ENCODE measurements at places on chromosomes 3 and 15.

DNA sequence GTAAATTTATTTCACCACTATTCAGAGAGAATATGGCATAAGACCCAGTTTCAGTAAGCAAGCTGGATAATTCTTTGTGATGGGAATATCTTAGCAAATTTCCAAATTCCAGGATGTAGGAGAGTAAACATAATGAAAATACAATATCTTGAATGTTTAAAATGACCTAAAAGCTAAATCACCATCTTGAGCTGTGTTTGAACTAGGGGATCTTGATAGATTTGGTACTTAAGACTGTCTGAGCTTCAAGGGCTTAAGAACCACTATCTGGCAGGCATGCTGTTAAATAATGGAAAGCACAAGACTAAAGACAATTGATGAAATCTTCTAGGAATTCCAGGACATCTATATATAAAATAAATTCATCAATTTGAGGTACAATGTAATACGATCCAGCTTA lies 217.7 kb downstream of the ATP8B4 start:
- no peak for DNase-seq

DNA sequence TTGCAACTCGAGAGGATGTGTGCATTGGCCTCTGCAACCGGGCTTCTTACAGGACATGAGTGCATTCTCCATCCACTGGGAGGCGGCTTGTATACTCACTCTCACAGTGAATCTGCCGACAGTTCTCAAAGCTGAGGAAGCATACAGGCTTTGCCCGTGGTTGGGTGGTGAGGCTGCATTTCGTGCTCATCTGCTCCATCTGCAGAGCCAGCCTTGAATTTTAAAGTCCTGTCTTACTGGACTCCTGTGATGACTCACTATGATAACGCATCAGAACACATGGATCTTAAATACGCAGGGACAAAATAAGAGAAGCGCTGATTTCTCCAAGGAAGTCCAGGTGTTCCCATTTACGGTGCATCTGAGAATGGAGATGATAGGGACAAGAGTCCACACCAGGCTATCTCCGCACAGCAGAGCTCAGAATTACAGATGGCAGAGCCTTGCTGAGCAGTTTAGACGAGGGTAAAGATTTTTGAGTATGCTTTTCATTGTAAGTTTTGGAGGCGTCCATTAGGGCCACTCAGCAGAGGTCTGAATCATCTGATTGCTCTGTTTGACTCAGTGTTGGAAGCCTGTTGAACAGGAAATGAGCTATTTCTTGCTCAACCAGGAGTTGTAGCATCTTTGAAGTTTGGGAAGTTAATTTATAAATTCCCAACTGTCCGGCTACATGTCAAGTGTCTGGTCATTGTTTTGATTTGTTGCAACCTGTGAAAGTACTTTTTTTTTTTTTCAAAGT lies 87.1 kb downstream of the GABRG3 start:
- DNase-seq, result no peak

DNA sequence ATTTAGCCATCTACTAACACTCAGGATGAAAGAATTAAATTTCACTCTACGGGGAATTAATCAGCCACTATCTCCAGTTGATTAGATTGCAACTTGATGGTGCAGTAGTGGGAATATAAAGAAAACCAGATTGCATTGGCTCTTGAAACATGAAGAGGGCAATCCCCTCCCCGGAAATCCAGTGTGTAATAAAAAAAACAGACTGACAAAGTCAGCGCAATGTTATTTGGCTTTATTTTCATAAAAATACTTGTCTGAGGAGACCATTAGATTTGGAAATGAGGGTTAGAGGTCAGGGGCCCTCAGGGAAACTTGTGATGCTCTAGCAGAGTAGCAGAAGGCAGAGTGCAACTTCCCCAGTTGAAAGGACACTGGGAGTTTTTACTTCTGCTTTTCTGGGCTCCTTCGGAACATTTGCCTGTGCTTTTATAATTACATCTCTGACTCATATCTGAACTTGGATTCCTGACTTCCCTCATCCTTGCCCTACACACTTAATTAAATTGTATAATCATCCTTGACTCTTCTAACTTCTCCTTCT lies 326.8 kb downstream of the TUSC7 start:
- DNase-seq, result no peak

DNA sequence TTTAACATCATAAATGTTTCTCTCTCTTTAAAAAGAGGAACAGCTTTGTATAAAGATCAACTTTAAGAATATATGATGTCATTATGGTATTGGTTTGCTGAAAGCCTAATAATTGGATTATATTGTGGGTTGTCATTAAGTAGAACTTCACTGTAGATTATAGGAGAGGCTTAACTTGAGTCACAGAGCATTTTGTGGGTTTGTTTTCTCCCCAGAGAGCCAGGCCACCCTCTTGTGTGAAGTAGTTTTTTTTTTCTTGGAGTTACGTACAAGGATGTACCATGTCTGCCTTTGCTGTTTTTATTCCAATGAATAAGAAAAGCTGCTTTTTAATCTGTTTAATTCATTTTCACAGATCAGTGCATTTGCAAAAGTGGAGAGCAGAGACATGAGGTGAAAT lies 354.8 kb upstream of the TBL1XR1 start:
- DNase-seq, result no peak

DNA sequence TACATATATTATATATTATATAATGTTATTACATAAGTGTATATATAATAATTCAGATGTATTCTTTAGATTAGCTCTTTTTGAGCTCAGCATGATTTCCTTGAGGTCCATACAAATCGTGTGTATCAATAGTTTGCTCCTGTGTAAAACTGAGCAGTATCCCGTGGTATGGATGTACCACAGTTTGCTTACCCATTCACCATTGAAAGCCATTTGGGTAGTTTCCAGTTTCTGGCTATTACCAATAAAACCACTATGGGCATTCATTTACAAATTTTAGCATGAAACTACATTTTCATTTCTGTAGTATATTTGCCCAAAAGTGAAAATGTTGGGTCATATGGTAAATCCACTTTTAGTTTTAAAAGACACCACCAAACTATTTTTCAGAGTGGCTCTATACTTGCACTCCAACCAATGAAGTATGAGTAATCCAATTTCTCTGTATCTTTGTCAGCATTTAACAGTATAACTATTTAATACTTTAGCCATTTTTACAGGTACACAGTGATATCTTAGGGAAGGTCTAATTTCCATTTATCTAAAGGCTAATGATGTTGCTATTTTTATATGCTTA lies 1361.4 kb upstream of the GBE1 start:
- no peak for DNase-seq

- no peak for DNase-seq
Measured at GRCh38 chr15:62415498-62415897, 250.4 kb upstream of the C2CD4B start.

All from non-pigmented ciliary epithelial cell (primary cell).